ENCODE measurements at places on chromosomes 12 and 14. TPM values are rescaled to one million over a fixed set of nuclear protein-coding genes. Genes with fewer than 3 reads are reported as not detected.

DNA sequence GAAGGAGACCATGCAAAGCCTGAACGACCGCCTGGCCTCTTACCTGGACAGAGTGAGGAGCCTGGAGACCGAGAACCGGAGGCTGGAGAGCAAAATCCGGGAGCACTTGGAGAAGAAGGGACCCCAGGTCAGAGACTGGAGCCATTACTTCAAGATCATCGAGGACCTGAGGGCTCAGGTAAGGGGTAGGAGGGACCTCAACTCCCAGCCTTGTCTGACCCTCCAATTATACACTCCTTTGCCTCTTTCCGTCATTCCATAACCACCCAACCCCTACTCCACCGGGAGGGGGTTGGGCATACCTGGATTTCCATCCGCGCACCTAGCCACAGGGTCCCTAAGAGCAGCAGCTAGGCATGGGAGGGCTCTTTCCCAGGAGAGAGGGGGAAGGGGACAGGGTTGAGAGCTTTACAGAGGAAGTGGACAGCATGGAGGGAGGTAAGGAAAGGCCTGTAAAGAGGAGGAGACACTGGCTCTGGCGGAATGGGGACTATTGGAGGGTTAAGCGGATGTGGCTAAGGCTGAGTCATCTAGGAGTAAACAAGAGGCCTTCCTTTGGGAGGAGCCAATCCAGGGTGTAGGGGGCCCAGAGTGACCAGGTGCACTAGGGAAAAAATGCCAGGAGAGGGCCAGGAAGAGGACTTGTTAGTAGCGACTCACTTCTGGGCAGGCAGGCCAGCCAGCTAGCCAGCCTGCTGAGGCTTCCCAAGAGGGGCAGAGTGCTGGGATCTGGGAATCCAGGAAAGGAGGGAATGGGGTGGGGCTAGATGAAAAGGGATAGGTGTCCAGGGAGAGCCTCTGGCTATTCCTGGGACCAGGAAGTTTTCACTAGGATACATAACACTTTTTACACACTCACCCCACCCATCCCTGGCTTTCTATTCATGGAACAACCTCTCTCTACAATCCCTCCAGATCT, 754 bp downstream of the KRT18 start:
- peaks cover 31% of the 10 kb centered on the region for H3K36me3 ChIP-seq
- peak overlapping the region; percentile 98 for H3K4me3 ChIP-seq
- no peaks in the 10 kb centered on the region for H3K27me3 ChIP-seq
- DNase-seq = no peak
- H3K27ac ChIP-seq = peak overlapping the region; percentile 99

DNA sequence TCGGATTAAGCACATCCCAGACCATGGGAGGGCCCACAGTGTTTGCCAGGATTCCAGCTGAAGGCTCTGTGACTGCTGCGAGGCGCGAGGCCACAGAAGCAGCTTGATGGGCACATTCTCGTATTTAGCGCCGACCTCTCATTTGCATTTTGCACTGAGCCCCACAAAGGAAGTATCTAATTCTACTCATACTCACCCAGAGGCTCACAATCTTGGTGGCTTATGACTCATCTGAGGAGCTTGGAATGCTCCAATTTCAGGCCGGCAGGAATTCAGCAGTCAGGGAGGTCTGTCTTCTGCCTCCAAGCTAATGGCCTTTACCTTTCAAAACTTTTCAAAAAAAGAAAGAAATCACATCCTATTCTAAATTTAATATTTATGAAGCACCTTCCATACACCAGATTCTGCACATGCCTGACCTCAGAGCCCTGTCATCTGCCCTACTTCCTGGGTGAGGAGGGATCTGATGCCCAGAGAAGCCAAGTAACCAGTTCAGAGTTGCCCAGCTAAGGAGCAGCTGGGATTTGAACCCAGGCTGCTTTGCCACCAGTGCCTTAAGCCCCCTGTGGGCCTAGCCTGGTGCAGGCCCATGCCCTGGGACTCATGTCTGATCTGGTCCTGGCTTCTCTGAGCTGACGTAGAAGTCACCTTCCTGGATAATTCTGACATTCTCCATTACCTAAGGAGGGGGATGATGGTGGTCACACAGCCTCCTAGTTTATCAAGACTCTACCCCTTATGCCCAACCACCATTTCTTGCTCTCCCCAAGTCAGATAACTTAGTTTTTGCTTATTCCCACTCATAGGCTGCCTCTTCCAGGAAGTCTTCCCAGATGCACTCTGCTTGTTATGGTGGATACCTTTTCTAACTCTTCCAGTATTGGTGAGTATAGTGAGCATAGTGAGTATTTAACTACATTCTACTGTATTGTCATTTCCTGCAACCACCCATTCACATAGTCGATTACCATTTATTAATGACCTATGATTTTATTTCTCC, 198.9 kb downstream of the RBM19 start:
- H3K4me1 ChIP-seq = peaks cover 50% of the 10 kb centered on the region
- DNase-seq = no peak
- no peak overlapping the region for H3K4me3 ChIP-seq
- peaks cover 31% of the 10 kb centered on the region for H3K27me3 ChIP-seq
- no peaks in the 10 kb centered on the region for H3K36me3 ChIP-seq

GRCh38 chr12:16473610-16474326, 126.3 kb downstream of the MGST1 start:
- peaks cover 12% of the 10 kb centered on the region for H3K27me3 ChIP-seq
- no peak for DNase-seq
- no peaks in the 10 kb centered on the region for H3K36me3 ChIP-seq
- H3K4me1 ChIP-seq = no peaks in the 10 kb centered on the region

GRCh38 chr12:53552361-53553327, 45.4 kb upstream of the NPFF start:
- H3K4me1 ChIP-seq = peaks cover 11% of the 10 kb centered on the region
- H3K4me3 ChIP-seq = no peak overlapping the region
- DNase-seq = no peak
- no peaks in the 10 kb centered on the region for H3K27me3 ChIP-seq

GRCh38 chr14:54206516-54206915, 190.3 kb upstream of the CDKN3 start:
- DNase-seq = no peak
- H3K4me3 ChIP-seq = no peak overlapping the region
- no peaks in the 10 kb centered on the region for H3K36me3 ChIP-seq

DNA sequence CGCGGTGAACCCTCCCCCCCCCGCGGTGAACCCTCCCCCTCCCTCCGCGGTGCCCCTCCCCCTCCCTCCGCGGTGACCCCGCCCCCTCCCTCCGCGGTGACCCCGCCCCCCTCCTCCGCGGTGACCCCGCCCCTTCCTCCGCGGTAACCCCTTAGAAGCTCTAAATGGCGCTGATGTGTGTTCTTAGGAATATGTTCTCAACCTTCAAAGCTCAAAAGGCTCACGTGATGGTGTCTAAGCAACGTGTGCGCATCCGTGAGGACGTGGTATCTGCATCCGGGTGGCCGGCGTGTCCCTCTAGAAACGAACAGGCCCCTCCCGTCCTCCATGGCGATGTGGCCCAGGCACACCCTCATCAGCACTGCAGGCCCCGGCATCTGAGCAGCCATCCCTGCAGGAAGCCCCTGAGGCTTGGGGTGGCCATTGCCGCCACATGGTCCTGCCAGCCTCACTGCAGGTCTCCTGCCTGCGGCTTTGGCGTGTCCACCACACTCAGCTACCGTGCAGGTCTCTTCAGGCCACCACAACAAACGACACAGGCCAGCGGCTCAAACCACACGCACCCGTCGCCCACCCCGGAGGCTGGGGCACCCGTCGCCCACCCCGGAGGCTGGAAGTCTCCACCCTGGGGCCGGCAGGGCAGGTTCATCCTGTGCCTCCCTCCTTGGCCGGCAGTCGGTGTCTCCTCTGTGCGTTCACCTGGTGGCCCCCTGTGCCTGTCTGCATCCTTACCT, 14.5 kb upstream of the FBRSL1 start:
- no peak for DNase-seq
- H3K36me3 ChIP-seq = no peaks in the 10 kb centered on the region
- peak overlapping the region; percentile 59 for H3K27ac ChIP-seq

SLC6A15 gene
- total RNA-seq = 14.8 TPM

PPM1A gene
- total RNA-seq = 45.0 TPM

- no peak for DNase-seq
- H3K36me3 ChIP-seq = no peaks in the 10 kb centered on the region
- H3K4me3 ChIP-seq = peak overlapping the region; percentile 52
- no peak overlapping the region for H3K27ac ChIP-seq
Measured at GRCh38 chr12:53965281-53966084, 7.4 kb upstream of the HOXC11 start.

- no peak overlapping the region for H3K4me3 ChIP-seq
- peaks cover 6% of the 10 kb centered on the region for H3K4me1 ChIP-seq
- no peak for DNase-seq
- H3K27ac ChIP-seq = no peak overlapping the region
- H3K27me3 ChIP-seq = peaks cover 4% of the 10 kb centered on the region
Measured at GRCh38 chr14:103961928-103962578, 19.7 kb upstream of the RD3L start.
